ENCODE measurements at places on chromosomes 3 and 15. TPM values are rescaled to one million over a fixed set of nuclear protein-coding genes. Genes with fewer than 3 reads are reported as not detected.

DNA sequence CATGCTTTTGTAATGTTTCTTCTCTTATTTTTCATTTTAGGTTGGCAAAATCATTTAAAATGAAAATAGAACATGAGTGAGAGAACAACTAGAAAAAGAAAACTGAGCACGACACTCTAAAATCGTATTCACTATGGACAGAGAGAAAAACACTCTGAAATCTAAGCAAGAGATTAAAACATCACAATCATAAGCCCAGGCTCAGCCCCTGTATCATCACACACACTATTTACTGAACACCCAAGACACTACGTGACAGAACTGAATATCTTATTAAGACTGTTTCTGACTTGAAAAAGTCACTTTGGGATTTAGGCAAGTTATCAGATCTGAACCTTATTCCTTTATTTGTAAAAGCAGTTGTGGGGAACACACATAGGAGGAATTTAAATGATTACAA is 82.6 kb upstream of the PLXND1 start:
- DNase-seq = no peak

DNA sequence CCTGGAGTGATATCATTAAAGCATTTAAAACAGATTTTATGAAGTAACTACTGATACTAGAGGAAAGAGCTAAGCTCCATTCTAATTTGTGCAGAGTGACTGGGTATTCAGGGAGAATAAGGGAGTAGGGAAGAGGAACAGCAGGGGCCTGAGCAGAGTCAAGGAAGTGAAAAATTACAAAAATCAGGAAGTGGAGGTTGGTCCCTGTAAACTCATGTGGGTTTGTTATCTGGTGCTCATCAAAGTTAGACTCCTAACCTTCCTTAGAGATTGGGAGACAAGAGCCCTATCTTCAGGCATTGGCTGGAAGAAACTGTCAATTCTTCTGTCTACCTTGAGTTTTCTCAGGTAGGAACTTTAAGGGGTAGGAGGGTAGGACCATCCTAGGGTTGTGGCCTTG is 82.5 kb downstream of the NEK11 start:
- no peak for DNase-seq

GRCh38 chr15:65222891-65223290 is 11.6 kb upstream of the CILP start:
- no peak for DNase-seq

DNA sequence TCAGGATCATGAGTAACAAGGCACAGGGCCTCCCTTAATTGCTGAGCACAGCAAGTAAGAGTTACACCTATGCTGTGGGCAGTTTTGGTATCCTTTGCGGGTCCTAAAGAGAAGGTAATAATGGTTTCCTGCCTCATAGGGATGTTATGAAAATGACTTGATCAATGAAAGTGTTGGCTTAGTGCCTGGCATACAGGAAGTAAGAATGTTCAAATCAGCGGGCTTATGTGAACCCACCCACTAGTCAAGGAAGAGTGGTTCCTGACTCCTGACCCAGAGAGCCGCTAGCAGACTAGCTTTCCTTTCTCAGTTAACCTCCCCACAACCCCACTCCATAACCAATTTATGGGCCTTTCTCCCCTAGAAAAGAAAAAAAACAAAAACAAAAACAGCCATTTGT is 5.2 kb upstream of the ADAMTS9 start:
- DNase-seq = no peak

DNA sequence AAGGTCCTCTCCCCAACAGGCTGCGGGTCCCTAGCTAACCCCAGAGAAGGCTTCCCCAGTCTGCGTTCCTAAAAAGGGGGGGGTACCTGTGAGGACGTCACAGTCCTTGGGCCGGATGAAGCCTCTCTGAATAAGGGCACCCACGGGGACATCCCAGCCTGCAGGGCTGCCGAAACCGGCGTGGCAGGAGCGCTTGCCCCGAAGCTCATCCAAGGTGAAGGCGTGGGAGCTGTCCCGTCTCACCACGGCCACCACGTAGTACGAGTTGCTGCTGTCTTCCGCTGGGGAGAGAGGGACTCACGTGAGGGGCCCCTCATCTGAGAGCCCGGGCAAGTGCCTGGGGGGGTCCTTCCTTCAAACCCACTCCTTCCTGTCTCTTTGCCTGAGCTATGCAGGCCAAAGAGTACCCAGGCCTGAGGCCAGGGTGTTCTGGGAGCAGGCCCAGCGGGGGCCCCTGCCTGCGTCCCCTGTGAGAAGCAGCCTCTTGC is 20.0 kb downstream of the MELTF start:
- no peak for DNase-seq

- DNase-seq = no peak
Measured at GRCh38 chr15:40150163-40150925, 10.5 kb upstream of the BUB1B start.

GRCh38 chr3:134449277-134449676 is 36.5 kb downstream of the ANAPC13 start:
- no peak for DNase-seq

DNA sequence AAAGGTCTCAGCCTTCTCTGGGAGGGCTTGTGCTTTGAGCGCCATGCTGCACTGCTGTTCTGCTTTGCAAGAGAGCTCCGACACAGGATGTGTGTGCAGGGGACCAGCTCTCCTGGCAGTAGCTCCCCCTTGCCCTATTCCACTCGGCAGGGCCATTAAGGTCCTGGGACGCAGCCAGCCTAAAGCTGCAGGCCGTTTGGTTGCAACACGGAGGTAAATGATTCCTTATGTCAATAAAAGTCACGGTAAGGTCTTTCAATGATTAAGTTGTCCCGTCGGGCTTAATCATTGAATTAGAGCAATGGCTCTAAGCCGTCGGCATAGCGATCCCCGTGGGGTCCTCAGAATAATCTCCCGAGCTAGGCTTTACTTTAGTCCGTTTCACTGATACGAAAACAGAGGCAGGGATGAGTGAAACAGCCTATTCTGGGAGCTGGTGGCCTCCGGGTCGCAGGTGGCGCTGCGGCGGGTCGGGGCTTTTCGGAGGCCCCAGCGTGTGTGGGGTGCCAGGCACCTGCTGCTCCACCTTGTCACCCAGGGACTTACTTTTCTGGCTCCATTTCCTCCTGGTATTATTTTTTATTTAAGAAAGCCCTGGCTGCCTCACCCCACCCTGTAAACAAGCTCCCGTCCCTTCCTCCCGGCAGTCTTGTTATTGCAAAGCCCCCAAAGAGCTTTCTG is 525.2 kb downstream of the OCA2 start:
- DNase-seq = no peak

GRCh38 chr3:188975600-188976314 is 196.0 kb upstream of the TPRG1 start:
- DNase-seq = no peak

DNAH12 gene
- 11.2 TPM for total RNA-seq

GRCh38 chr3:107662124-107662507 is 139.4 kb downstream of the BBX start:
- DNase-seq = no peak

GRCh38 chr3:65330072-65330471 is 642.3 kb upstream of the ADAMTS9 start:
- no peak for DNase-seq

C15orf62 gene
- total RNA-seq = 2.4 TPM

DNA sequence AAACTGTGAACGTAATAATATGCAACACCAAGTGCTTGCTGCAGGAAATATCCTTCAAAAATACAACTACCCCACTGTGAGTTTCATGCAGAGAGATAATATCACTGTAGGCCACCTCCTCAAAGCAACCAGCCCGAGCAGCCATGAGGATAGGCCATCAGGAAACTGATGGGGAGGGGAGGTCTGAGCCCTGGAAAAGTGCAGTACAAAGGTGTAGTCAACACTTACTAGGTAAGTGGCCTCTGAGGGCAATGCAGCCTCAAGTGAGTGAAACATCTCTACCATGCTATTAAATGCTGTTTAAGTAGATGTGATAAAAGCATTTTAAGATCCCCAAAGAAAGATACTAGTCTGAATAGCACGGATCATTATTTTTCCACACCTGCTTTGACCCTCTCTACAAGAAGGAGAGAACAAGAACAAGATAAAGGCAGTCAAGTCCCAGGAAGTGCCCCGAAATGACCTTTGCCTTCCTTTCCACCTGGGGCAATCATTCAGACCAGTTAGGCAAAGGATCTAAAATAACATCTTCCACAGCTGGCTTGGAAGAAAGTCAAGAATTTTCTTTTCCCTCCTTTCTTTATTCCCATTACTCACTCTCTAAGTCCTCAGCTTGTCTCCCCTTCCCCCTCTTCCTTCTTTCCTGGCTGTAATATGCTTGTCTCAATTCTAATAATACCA is 62.8 kb downstream of the FMN1 start:
- DNase-seq = no peak

- DNase-seq = no peak
Measured at GRCh38 chr15:89118481-89118989, 30.3 kb downstream of the ABHD2 start.

MAP6D1 gene
- 1.9 TPM for total RNA-seq

GRCh38 chr3:170864525-170865208 is 5.3 kb downstream of the RPL22L1 start:
- no peak for DNase-seq

DNA sequence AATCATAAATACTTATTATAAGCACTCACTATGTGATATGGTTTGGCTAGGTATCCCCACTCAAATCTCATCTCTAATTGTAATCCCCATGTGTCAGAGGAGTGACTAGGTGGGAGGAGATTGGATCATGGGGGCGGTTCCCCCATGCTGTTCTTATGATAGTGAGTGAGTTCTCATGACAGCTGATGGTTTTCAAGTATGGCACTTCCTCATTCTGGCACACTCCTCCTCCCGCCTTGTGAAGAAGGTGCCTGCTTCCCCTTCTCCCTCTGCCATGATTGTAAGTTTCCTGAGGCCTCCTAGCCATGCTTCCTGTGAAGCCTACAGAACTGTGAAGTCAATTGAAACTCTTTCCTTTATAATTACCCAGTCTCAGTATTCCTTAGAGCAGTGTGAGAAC is 53.3 kb upstream of the CHMP2B start:
- DNase-seq = no peak

DNA sequence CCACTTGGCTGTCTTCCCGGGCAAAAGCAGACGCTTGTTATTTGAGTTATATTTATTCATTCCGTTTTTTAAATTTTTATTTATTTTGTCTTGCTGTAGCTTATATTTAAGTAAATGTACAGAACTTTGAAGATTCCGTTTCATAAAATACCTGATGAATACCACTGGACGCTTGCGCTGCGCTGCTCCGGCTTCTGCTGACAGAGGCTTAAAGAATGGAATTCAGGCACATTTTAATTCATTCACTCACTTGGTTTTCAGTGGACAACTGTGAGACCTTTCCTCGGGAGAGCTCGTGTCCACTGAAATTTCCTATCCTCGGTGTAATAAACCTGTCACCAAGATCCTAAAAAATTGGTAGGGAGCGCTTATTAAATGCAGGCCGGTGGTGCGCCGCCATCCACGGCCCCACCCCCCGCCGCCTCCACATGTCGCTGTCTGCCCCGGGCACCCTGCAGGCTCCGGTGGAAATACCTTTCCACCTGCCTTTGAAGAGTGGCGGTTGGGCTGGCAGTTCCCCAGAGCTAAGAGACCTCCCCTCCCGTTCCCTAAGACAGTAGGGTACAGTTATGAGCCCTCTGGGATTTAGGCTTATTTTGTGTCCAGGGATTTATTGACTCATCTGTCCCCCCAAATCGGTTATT is 62.5 kb upstream of the UBE2E1 start:
- DNase-seq = no peak

DNA sequence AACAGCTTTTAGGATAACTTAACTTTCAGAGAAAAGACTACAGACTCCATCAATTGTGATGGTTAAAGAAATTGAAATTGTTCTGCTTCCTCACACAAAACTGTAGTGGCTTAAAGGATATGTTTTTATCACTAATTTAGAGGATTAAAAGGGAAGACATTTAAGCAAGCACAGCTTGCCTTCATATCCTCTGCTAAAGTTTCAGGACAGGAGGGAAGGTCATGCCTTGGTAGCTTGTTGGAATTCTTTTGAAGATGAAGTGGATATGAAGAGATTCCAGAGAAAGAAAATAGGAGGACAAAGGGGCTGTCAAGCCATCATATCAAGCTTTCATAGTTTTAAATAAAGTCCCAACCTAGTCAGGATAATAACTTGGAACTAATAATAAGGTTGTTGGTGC is 33.1 kb downstream of the CCDC80 start:
- no peak for DNase-seq

- no peak for DNase-seq
Measured at GRCh38 chr3:196813903-196814302, 53.8 kb upstream of the SENP5 start.

DNA sequence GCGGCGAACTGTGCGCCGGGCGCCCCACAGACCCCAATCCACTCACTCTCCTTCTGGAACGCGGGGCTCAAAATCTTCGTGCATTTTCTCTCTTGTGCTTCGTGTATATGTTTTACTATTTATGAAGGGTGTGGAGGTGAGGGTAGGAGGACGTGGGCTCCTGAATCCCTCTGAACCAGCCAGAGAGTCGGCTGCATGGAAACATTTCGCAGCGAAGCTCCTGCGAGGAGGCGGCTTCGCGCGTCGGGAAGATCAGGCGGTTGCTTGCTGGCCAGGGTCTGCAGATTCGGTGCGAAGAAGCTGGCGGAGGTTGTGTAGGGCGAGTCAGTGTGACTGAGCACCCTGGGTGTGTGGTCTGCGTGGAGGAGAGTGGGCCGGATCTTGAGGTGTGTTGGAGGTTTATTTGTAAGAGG is 1.1 kb downstream of the CNTN4 start:
- DNase-seq = no peak

GRCh38 chr3:110629917-110630316 is 441.7 kb upstream of the NECTIN3 start:
- no peak for DNase-seq

DNA sequence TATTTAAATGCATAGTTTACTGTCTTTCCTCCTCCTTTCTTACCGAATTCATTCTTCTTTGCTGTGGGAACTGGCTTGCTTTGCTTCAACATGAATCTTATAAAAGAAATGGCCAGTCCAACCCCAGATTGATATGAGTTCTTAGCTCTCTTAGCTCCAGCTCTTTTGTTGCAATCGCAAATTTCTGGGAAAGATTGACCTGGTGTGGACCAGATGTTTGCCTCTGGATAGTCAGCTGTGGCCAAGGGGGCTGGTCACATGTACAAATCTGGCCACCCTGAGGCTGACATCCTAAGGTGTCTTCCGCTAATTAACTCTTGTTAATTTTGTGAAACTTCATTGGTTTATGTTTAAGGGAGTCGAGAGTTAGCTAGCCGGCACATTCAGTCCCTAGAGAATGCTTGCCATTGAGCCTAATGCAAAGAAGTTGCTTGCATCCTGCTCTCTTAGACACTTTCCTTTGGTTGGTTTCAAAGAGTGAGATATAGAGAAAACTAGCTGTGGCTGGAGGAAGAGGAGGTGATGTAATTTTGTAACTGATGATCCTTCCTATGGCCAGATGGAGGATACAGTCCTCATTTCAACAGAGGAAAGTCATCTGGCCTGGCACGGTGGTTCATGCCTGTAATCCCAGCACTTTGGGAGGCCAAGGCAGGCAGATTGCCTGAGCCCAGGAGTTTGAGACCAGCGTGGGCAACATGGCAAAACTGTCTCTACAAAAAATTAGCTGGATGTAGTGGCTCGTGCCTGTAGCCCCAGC is 162.4 kb downstream of the ADAMTSL3 start:
- no peak for DNase-seq

DNA sequence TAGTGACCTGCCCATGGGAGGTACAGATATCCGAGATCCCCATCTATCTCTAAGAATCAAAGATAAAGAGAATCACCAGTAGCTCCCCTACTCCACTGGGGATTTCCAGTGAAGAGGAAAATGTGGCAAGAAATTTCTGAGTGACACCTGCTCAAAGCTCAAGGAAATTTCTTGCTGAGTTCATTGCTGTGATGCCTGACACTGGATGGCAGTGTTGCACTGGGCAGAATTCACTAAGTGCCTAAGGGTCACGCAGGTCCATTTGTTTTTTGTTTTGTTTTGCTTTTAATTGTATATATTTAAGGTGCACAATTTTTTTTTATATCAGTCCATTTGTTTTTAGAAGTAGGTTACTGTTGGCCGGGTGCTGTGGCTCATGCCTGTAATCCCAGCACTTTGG is 109.5 kb upstream of the KCNAB1 start:
- no peak for DNase-seq

HDDC3 gene
- 16.0 TPM for total RNA-seq

Measured in lower lobe of right lung (tissue), 2 donors.